ENCODE measurements at places on chromosomes 1 and 21.

DNA sequence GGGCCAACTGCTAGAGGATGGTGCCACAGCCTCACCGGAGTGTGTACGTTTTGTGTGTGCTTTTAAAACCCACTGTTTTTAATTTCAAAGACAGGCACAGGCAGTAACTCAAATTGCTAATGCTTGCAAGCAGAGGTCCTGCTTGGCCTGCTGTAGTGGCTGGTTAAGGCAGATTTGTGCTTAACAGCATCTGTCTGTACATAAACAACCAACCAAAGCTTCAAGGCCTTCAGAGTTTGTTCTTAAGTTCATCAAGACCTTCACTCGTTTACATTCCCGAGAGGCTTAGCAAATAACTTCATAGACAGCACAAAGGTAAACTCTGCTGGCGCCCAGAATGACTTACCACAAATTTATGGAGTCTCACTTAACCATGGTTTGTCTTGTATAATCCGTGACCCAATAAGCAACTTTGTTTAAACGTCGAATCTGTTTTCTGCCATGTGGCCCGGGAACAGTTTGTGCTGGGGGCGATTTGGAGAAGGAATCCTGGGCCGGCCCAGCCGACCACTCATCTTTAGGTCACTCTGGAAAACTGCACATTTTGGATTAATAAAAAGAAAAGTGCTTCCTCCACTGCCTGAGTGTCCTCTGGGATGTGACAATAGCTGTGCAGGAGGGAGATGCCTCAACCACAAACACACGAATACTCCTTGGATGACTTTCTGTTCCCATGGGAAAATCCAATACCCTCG is 58.1 kb downstream of the CAPZB start:
- no peak for DNase-seq

DNA sequence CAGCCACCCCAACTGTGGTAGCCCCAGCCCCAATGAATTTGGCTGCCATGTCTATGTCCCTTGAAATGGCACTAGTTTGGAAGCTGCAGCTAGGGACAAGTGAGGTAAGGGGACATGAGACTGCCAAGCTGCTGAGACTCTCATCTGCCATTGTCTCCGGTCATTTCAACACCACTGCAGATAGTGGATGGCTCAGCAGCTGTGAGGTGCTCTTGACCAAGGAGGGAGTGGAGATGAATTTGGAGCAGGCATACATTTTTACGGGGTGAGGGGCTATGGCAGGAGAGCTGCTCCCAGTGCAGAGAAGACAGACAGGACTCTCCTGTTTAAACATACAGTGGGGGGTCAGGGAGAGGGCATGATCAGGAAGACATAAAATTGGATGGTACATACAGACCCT is 315.5 kb upstream of the CAMK1G start:
- no peak for DNase-seq

GRCh38 chr1:203524152-203524551 is 30.2 kb downstream of the OPTC start:
- no peak for DNase-seq

GRCh38 chr1:155272466-155273342 is 600 bp downstream of the CLK2 start:
- DNase-seq, result no peak

GRCh38 chr21:35819134-35819533 is 241.2 kb downstream of the SETD4 start:
- DNase-seq, result no peak

DNA sequence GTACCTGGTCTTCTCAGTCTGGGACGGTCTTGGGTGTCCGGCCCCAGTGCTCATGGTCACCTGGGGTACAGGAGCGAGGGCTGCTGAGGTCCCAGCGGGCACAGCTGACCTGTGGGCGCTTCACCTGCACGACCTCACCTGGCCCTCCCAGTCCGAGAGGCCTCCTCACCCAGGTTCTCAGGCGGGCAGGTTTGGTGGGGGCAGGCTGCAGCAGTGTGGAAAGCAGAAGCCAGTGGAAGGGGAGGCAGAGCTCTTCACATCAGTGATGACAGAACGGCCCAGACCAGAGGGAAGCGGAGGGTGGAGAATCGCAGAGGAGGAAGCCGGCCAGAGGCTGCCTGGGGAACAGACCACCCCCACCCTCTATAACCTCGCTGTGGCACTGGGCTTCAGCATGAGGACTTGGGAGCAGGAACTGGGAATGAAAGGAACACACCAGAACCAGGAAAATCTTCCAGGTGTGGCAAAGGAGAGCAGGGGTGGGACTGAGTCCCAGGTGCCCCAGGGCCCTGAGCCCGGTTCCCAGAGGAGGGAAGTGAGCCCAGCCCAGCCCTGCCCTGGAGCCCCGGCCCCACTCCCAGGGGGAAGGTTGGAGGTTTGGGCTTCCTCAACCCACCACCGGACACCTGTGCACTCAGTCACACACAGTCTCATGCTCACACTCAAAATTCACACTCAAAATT is 265.2 kb upstream of the VAMP3 start:
- no peak for DNase-seq

DNA sequence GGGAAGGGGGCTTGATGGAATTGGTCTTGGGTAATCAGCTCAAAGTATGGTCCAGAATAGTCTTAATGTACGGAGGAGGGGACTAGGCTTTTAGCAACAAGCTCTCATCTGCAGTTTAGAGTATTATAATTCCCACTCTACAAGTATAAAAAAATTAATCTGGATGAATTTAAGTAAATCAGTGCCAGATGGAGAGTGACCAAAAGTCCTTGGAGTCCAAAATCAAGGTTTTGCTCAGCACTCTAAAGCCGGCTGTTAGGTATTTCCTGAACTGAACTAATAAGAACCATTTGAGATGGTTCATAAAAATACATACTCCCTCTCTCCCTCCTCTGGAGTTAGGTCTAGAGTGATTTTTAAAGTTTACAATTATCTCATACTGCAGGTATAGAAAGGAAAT is 23.7 kb downstream of the GLUL start:
- no peak for DNase-seq

DNA sequence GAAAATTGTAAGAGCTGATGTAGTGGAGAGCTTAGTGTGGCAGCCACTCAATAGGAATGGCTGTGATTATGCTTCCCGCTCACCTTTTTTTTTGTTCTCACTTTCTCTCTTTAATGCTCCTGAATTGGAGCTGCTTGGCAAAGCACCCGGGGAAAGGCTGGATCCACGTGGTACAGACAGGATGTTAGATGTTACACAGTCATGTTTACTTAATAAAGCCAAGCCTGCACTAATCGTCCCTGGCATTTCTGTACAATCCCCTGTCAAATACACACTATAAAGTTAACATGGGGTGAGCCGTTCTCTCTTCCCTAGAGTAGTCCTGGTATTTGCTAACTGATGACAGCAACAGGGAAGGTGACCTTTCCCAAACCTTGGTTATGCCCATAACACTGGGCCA is 187.8 kb downstream of the ZSCAN20 start:
- no peak for DNase-seq

- DNase-seq, result no peak
These were observed 59.9 kb downstream of the WARS2 start for GRCh38 chr1:119080586-119080985.

DNA sequence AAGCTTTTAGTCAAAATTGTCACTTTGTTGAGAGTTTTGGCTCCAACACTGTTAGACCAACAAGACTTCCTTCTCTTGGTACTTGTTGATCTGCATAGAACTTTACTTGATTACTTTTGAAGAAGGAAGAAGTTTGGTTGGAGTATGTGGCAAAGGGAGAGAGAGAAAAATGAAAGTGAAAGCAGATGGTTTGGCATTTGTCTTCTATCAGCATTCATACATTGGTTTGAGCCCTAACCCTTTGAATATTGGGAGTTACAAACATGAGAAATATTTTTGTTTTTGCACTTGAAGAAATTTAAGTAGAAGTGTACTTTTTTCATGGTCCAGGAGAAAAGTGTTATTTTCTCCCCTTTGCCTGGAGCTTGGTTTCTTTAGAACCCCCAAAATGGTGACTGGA is 169.8 kb downstream of the ADGRL4 start:
- DNase-seq, result no peak

Data from stimulated activated CD4-positive, alpha-beta T cell treated with anti-CD3 and anti-CD28 coated beads, Interleukin-15, amount 100 ng/mL, for 1 hour (primary cell).